Naive B cell (primary cell): ENCODE measurements at places on chromosomes 16 and 17.

GRCh38 chr17:45052052-45052772, 780 bp upstream of the DCAKD start:
- no peak for DNase-seq

GRCh38 chr16:80707686-80708085, 96.7 kb downstream of the CDYL2 start:
- no peak for DNase-seq

DNA sequence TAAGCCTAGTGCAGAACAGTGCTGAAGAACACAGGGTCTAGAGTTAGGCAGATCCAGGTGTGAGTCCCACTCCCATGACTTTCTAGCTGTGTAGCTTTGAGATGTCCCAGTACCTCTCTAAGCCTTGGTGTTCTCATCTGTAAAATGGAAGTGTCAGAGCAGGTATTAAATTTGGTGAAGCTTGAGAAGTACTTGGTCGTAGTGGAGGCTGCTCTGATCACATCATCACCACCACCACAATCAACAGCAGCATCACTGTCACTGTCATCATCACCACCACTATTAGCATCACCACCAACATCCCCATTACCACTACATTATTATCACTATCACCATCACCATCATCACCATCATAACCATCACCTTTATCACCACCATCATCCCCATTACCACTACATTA, 132.1 kb downstream of the CMIP start:
- no peak for DNase-seq

DNA sequence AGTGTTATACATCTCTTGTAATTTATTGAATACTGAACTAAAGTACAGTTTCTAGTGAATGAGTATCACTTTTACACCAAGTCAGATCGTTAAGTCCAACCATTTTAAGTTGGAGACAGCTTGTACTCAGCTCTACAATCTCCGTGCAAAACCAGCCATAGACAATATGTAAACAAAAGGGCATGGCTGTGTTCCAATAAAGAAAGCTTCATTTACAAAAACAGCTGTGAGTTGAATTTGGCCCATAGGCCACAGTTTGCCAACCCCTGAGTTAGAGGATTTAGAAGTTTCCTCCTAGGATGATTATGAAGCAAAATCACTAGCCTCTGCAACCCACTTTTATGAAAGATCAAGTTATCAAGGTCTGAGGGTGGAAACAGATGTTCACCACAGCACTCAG, 105.7 kb upstream of the RCVRN start:
- no peak for DNase-seq

DNA sequence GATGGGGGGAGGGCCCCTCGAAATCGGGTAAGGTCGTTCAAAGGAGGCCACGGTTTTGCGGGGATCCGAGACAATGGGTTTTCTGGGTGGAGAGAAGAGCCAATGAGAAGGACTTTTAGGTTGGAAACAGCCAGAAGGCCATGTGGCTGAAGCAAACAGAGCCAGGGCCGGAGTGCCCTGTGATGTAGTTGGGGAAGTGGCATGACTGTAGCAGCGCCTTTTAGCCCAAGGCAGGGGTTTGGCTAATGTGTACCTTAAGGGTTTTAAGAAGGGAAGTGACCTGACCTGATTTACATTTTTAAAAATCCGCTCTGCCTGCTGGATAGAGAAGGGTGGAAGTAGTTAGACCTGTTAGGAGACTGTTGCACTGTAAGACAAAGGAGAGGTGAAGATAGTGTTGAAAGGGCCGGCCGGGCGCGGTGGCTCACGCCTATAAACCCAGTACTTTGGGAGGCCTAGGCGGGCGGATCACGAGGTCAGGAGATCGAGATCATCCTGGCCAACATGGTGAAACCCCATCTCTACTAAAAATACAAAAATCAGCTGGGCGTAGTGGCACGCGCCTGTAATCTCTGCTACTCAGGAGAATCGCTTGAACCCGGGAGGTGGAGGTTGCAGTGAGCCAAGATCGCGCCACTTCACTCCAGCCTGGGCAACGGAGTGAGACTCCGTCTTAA, 1.0 kb downstream of the LYRM1 start:
- peak; percentile 56 for DNase-seq

DNA sequence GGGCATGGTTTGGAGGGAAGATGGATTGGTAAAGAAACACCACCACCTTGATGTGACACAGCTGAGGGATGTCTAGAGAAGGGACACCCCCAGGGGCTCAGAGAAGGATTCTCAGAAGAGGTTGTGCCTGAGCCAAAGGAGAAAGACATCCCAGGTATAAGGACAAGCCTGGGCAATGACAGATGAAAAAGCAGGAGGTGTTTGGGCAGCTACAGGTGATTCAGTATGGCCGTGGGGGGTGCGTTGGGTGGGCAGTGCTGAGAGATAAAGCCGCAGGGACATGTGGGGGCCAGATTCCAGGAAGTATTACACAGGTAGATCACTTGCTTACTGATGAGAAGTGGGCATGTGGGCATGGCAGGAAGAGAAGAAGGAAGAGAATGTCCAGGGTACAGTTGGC, 7.0 kb downstream of the TMEM95 start:
- DNase-seq = no peak

GRCh38 chr17:57638284-57638683, 106.8 kb downstream of the CCDC182 start:
- no peak for DNase-seq

DNA sequence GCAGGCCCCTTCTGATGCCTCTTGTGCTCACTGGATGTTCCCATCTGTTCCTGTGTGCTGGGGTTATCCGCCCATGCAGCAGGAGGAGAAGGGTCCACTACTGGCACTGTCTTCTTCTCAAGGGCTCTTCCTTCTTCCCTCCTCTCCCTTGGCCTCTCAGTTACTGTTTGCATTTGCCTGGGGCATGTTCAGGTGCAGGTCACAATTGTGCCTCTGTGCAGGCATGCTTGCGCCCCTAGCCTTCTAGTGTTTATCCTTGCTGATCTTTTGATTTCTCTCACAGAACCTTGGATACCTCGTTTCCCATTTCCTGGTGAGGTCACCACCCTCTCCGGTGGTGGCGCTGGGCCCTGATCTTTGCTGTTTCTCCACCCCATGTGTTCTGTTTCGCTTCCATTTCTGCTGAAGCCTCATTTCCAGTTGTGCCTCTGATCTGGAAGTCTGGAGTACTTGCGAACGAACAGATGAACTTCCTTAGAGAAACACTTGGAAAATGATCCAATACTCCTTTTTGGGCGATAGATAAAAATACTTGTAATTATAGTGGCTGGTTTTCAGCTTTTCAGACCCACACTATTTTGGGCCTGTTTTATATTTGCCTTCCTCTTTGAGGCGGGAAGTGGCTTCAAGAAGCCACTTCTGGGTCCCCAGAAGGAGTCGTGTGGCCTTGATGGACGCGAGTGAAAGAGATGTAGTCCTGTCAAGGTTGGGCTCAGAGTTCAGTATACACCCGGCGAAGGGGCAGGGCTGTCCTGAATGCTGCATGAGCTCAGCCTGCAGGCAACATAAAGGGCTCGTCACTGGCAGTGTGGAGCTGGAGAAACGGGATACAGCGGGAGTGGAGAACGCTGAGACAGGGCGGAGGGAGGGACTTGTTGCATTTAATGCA, 312.9 kb downstream of the SNX29 start:
- no peak for DNase-seq

DNA sequence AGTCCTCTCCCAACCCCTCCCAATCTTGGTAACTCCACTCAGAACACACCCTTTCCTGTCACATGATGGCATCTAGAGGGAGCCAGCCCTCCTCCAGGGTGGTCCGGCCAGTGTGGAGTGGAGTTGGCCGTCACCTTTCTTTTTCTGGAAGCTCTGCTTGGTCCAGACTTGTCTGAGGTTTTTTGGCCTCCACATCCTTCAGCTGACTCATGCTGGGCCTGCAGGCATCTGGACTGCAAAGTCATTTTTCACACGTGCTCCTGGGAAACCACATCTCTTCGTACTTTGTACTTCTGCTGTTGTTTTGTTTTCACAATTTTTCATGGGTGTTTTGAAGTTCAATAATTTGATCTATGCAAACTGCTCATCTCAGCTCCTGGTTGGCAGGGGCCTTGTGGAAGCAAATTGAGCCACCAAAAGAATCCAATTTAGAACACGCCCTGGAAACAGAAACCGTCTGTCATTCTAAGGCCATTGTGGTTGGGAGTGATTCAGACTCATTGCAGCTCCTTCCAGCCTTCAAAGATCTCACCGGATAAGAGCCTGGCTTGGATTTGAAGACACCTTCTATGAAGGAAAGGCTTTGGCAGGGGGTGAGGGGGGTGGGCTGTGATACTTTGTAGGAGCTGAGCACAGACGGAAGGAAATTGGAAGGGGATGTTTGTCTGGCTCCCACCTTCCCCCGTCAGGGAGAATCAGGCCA, 42.4 kb upstream of the NF1 start:
- no peak for DNase-seq

DNA sequence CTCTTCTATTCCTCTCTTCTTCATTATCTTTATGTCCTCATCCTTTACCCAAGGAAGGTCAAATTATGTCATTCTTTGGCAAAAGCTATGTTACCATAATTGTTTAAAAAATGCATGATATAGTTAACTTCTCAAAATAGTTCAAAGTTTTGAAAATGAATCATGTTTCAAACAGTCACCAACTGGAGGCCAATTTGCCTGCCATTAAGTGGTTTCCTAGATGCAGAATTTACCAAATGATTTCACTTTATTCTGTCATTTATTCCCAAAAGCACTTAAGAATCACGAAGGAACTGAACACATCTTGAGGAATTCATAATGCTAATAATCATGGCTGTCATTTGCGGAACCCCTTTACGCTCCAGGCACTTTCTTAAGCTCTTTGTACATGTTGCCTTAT, 190.9 kb upstream of the CDH11 start:
- DNase-seq = no peak

GRCh38 chr16:73011926-73012325, 36.0 kb downstream of the ZFHX3 start:
- DNase-seq = no peak

DNA sequence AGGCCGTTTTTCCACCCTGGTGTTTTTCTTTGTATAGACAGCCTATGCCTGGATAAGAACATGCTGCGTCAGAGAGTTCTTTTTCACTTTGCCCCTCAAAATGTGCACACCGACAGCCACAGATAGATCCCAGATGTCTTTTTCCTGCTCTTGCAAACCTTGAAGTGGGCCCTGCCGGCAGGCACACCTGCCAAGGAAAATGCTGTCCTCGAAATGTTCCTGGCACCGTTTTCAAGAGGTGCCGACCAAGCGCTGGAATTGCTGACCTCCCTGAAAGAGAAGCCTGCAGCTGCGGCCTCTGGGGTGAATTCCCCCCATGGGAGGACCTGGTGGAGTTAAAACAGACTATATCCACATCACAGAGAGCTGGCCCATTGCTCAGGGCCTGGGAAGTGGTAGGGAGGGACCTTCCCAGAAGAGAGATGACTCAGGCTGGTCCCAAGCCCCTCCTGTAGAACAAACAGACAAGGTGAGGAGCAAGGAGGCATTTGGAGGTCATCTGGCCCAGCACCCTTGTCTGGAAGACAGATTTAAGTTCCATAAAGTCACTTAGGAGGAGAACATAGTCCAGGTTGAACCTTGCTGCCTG, 668.1 kb downstream of the MAF start:
- DNase-seq = no peak

DNA sequence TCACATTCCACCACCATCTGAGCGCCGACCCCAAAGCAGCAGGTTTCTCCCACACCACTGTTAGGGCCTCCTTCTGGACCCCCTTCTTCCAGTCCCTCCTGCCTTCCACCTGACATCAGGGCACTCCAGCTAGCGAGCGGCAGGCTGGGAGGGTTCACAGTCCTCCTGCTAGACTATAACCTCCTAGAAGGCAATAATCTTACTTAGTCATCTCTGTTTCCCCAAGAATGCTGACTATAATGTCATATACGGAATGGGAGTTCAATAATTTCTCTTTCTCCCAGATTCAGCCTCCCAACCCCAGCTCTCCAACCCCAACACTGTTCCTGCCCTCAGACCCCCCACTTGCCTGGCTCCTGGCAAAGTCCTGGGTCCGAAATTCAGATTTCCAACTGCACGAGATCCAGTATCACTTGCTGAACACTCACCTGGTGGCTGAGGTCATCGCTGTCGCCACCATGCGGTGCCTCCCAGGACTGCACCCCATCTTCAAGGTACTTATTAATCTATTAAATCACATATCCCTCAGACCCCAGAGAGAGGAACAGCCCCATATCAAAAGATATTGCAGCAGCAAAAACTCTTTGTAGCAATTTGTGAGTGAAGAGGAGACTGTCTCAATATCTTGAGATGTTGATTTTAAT, 5.6 kb downstream of the ALOX12 start:
- DNase-seq = peak; percentile 18

- DNase-seq = no peak
These were observed 1.6 kb downstream of the ZNF423 start for GRCh38 chr16:49854188-49854795.

DNA sequence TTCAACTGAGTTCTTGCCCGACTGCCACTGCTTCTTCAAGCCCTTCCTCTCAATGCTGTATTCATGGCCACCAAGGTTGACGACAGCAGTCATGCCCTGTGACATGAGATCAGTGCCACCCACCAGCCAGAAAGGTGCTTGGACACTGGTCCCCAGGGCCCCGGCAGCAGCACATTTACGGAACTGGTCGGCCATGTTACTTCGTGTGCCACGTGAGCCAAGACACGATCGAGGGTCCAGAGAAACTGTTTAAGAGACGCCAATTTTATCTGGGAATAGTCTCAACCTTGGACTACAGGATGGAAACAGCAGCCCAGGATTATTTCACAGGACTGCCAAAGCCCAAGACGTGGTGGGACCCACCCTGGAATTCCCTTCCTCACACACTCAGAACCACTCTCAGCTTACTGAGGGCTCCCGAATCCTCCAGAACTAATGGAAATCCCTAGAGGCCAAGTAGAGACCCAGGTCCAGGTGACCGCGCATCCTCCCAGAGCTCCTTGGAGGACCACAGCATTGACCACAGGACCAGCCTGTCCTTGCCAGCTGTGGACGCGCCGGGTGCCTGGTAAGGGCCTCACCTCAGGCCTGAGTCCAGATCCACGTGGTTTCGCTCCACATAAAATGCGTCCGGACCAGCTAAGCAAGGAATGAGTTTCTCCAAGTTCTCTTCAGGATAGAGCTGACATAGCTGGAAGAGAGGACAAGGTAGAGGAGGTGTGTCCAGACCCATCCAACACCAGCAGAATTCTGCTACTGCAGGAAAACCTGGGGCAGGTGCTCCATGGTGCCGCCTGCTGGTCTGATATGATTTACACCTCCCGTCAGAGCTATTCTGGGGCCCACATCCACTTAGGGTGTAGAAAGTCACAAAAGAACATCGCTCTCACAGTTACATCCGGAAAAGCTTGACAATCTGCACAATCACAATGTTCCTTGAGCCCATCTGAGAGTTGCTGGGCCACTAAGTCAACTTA, 28.2 kb downstream of the MAP1LC3B start:
- DNase-seq = no peak
